ENCODE measurements at places on chromosomes 5 and 9.

DNA sequence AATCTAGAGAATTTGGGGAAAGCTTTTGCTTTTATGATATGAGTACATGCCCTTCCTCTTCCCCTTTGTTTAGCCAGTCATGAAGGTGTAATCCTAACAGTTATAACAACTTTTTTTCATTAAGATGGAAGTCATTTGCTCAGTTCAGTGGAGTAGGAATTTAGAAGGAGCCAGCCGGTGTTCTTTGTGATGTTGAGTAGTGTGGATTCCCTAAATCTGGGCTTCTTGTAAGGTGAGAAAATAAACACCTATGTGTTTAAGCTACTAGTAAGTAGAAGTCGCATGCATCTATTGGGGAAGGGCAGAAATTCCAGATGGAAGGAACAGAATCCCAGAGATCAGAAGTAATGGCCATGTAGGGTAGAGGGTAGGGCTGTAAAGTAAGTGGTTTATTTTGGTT is 13.6 kb upstream of the CNTLN start:
- no peak for DNase-seq

GRCh38 chr9:126490214-126490631 is 123.5 kb upstream of the LMX1B start:
- DNase-seq: no peak

GRCh38 chr9:90878562-90878961 is 76.9 kb downstream of the SYK start:
- no peak for DNase-seq

DNA sequence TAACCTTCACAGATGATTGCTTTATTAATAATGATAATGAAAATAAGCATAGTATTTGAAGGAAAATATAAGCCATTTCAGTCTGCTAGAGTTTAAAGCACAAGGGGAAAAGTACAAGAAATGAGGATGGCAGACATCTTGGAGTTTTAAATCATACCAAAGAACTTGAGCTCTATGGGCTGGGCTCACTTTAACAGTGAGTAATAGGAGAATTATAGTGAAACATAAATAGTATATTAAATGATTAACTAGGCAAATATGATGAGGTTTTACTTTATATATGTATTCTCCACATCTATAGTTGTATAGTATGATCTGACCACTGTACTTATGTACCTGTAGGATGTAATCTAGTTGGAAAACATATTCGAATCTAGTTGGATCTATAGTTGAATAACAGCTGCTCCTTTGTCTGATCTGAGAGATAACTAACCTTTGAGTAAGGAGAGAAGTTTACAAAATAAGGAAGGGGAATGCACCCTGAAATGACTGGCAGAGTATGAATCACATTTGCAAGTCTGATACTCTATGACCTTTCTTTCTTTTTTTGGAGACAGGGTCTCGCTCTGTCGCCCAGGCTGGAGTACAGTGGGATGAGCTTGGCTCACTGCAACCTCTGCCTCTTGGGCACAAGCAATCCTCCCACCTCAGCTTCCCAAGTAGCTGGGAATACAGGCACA is 17.6 kb downstream of the MEGF9 start:
- no peak for DNase-seq

All from Kasumi-1 (cell line).